ENCODE measurements at places on chromosomes 7 and 10.

DNA sequence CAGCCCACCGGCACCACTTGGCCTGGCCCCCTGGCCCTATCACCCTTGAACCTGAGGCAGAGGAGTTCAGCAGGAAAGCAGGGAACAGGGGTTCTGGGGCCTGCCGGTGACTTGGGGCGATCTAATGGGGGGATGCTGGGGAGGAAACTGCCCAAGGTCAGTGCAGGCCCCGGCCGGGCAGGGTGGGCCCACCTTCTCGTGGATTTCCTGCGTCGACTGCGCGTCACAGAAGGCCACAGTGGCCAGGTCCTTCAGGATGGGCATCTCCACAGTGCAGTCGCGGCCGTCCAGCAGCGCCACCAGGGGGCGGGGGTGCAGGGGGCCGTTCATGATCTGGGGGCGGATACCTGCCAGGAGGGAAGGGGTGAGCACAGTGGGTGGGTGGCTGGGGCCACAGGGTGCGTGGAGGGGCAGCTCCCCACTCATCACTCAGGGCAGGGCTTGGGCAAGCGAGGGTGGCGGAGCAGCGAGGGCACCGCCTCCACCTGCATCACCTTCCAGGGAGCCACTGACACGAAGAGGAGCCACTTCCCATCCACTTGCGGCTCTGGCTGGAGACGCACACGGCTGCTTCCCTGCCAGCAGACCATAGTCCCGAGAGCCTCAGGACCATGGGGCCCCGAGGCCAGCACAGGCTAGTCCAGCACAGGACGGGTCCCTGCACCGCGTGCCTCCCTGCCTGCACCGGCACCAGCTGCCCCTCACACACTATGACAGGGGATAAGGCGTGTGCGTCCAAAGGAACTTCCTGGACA is 61.4 kb downstream of the ZRANB1 start:
- DNase-seq: no peak

DNA sequence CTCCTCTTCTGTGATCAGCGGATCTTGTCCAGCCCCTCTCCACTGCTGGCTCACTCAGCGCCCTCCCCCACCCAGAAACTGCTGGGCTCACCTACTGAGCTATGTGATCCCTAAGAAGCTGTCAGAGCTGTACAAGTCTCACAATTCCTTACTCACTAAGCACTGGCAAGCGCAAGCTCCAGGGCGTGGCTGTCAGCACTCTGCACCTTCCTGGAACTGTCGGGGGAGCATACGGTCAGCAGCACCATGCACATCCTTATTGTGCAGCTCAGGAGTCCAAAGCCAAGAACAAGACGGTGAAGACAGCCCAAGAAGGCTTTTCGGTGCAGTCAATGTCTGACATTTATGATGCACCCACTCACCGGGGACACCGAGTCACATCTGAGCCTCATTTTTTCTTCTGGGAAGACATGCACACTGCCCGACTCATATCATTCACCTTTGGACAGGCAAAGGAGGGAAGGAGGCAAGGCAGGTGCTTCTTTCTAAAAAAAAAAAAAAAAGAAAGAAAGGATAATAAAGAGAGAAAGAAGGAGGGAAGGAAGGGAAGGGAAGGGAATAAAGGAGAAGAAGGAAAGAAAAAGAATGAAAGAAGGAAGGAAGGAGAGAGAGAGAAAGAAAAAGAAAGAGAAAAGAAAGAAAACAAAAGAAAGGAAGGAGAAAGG is 56.3 kb downstream of the ASB13 start:
- no peak for DNase-seq

- DNase-seq: no peak
Measured at GRCh38 chr10:13730306-13730652, 143.5 kb downstream of the PRPF18 start.

DNA sequence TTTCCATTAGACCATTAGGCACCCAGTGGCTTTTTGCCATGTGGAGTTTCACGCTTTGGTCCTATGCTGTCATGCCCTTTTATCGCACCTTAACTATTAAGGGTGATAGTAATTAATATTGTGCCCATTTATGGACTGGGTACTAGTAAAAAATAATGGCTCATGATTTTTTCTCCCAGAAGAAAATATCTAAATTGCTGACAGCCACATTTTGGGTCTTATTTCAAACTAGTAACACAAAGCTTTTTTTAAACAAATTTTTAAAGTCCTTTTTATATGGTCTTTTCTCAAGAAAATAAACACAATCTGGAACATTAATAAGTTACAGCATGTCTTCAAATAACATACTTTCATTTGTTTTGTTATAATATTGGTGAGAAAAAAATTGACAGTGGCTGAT is 179.7 kb downstream of the ANKRD7 start:
- DNase-seq: no peak

DNA sequence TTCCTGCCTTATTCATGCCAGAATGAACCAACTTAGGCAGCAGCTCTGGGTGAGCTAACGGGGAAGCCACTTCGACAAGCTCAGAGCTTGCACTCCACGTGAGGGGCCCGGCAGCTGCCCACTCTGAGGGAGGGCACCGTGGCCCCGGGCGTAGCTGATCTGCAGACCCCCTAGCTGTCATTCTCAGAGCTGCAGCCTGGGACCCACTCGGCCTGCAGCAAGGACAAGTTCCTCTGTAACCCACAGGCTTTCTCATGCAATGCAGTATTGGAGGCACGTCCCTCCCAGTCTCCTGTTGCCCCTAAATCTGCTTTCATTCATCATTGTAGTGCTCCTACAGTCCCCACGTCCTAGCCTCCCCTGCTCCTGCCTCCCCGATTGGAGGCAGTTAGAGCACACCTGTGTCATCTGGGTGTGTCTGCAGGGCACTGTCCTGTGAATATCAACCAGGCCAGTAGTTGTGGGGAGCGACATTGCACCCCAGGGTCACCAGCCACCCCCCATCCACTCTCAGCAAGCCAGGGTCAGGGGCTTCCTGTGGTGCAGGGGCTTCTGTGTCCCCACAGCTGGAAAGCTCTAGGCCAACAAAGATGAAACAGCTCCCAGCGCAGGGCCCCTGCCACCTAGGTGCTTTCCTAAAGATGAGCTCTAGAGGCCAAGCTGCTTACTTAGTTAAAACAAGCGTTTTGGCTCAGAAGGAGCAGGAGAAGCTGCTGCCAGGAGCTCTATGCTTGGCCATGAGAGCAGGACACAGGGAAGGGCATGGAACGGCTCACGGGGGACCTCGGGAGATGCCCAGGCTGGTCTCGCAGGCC is 333.6 kb downstream of the ADARB2 start:
- DNase-seq: no peak

- peak; percentile 30 for DNase-seq
Measured at GRCh38 chr7:816751-817671, 15.3 kb upstream of the SUN1 start.

DNA sequence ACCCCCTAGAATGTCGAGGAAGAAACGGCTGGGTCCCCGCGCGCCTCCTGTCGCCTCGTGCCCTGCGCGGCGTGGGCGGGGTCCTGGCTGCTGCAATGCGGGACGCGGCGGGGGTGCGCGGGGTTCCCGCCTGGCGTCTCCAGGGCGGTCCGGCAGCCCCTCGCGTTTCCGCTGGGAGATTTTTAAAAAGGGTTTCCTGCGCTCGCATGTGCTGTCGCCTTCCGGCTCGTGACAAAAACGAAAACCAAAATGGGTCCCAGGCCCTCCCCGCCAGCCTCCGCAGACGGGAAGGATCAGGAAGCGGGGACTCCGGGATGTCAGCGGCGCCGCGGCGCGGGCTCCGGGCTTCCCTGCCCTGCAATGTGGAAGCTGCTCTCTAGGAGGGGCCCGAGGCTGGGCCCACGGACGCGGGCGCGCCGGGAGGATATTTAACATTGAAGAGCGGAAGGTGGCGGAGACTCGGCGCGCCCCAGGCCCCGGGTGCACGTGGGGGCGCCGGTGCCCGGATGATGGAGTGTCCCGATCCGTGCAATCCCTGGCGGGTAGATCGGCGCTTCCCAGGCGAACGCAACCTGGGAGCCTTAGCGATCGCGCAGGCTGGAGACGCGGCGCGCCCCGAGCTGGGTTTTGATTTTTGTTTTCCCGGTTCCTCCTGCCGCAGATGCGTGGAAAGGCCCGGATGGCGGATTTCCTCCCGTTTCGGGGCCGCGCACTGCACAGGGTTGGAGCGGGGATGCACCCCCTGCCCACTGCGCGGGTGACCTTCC is 1.0 kb downstream of the PFKP start:
- peak; percentile 73 for DNase-seq

DNA sequence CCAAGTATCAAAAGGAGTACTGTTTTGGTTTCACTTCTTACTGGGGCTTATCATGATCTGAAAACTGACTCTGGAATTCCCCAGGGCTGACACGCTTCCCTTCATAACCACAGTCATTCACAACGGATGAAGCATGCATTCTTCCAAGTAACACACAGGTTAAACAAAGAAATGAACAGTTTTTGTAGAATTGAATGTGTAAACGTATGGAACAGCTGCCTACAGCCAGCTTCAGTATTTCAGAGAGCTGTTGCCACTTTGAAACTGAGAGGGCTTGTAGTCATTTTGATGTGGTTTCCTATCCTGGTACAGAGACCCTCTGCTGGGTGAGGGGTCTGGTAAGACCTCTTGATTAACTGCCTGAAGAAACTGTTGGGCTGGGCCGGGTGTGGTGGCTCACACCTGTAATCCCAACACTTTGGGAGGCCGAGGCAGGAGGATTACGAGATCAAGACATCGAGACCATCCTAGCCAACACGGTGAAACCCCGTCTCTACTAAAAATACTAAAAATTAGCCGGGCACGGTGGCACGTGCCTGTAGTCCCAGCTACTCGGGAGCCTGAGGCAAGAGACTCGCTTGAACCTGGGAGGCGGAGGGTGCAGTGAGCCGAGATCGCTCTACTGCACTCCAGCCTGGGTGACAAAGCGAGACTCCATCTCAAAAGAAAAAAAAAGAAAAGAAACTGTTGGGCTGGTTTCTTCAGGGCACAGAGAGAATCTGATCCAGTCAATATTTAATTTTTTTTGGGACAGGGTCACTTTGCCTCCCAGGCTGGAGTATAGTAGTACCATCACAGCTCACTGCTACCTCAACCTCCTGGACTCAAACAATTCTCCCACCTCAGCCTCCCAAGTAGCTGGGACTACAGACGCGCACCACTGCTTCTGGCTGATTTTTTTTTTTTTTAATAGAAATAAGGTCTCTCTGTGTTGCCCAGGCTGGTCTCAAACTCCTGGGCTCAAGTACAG is 4.7 kb downstream of the NFE2L3 start:
- DNase-seq: peak; percentile 85

DNA sequence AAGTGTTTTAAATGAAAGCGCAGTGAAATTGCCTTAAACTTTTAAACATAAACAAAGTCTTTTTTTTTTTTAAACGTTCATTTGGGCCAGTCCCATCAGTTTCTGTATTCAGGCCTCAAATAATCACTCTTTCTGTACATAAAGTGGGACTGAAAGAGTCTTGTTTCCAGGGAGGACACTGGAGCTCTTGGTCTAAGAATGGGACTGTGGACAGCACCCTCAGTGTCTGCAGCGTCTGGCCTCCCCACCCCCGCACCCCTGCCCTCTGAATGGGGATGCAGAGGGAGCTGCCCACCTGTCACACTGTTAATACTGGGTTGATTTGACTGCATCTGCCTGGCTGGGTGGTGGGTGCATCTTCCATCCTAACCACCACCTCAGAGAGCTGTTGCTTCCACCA is 5.2 kb downstream of the ZNF365 start:
- DNase-seq: no peak

- DNase-seq: no peak
Measured at GRCh38 chr10:98269435-98269912, 1.5 kb upstream of the LOXL4 start.

GRCh38 chr7:130683026-130683425 is 3.3 kb downstream of the TSGA13 start:
- no peak for DNase-seq

- no peak for DNase-seq
Measured at GRCh38 chr10:74310652-74311257, 159.7 kb downstream of the ADK start.

DNA sequence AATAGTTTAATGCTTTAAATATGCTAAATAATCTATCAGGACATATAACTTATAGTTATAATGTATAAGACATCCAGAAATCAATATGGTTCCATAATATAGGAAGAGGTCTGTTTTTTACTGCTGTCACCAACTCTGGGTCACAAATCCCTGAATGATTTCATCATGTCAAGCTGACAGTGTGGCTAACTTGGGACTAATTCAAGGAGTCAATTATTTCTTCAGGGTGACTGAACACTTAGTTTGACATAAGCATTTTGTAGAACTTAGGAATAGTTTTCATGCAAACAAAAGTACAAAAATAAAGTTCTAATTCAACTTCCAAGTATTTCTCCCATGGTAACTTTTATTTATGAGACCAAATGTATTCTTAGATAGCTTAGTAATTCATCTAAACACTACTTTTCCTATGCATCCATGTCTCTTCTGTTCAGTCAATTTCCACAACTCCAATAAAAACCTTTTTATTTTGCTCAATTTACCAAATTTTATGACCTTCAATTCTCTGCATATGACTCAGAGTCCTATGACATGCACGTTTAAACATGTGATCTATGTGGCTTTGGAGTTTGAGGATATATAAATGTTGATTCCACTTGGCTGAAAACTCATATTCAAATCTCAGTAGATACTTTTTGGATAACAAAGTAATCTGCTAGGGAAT is 40.3 kb upstream of the GNAT3 start:
- DNase-seq: no peak

GRCh38 chr7:91910171-91910570 is 29.7 kb upstream of the MTERF1 start:
- no peak for DNase-seq

Measured in activated CD4-positive, alpha-beta T cell treated with anti-CD3 and anti-CD28 coated beads, Interleukin-2, Interleukin-4, amounts not matched to agents 100 ng/mL and 50 ng/mL, durations not matched to agents 16 hours and 8 hours (primary cell).